Fibroblast of skin of left quadriceps (primary cell): ENCODE measurements at places on chromosomes 1 and 21.
A peak's percentile ranks its signal among the peaks of the same experiment; 100 is the strongest.

GRCh38 chr1:197614916-197615692 is 160.2 kb downstream of the DENND1B start:
- peak; percentile 12 for DNase-seq

GRCh38 chr1:28887835-28888682 is 26.3 kb upstream of the EPB41 start:
- DNase-seq: no peak

DNA sequence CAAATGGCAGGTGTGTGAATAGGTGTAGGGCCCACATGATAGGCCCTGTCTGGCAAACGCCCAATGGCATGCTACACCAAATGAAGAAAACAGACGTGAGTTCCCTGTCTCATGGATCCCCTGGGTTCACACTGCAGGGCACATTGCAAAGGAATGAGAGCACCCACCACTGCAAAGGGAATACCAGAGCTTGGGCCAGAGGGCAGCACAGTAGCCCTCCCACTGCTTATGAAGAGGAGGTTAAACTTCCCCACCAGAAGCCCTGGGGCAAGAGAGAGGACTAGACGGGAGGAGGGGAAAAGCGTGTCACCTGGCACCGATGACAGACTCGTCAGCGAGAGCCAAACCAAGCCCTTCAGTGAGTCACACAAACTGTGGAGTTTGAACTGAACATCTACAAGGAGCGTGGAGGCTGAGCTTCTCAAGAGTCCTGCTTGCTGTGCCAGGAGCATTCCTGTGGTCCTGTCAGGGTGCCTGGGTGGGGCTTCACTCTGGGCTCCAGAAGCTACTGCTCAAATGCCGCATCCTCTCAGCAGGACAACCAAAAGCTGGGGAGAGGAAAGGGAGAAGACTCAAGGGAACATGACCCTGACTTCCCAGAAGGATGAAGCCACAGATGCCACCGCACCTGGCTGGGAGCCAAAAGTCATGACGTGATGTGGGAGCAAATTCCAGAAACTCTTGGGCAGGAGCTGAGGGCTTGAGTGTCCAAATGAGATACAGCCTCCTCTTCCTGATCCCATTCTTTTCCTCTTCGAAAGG is 61.1 kb downstream of the TOMM20 start:
- DNase-seq: peak; percentile 92

- no peak for DNase-seq
These were observed 302.8 kb downstream of the KIF26B start for GRCh38 chr1:245457562-245457961.

- no peak for DNase-seq
These were observed 40.0 kb upstream of the DHCR24 start for GRCh38 chr1:54926970-54927369.

GRCh38 chr1:184069675-184070074 is 18.1 kb downstream of the TSEN15 start:
- DNase-seq: no peak

- no peak for DNase-seq
These were observed 45.4 kb upstream of the IPO9 start for GRCh38 chr1:201783572-201783971.

- peak; percentile 71 for DNase-seq
These were observed at the start of gene SPSB1 for GRCh38 chr1:9292361-9293240. Gene SPSB1 (plus strand): TSS chr1:9292894. CDS start chr1:9355892, 62,998 bp downstream.

DNA sequence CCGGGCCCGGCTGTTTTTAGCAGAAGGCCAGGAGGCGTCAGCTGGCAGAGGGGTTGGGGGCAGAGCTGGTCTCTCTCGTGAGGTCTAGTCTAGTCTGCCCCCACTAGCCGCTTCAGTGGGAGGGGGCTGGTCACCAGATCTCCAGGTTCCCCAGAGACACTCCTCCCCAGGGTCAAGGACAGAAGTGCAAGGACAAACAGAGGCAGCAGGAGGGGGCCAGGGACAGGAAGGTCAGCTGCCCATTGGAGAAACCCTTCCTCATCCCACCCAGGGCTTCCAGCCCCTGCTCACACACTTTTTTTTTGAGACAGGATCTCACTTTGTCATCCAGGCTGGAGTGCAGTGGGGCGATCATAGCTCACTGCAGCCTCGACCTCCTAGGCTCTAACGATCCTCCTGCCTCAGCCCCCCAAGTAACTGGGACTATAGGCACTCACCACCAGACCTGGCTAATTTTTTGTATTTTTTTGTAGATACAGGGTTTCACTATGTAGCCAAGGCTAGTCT is 10.0 kb downstream of the FAM229A start:
- DNase-seq: no peak

DNA sequence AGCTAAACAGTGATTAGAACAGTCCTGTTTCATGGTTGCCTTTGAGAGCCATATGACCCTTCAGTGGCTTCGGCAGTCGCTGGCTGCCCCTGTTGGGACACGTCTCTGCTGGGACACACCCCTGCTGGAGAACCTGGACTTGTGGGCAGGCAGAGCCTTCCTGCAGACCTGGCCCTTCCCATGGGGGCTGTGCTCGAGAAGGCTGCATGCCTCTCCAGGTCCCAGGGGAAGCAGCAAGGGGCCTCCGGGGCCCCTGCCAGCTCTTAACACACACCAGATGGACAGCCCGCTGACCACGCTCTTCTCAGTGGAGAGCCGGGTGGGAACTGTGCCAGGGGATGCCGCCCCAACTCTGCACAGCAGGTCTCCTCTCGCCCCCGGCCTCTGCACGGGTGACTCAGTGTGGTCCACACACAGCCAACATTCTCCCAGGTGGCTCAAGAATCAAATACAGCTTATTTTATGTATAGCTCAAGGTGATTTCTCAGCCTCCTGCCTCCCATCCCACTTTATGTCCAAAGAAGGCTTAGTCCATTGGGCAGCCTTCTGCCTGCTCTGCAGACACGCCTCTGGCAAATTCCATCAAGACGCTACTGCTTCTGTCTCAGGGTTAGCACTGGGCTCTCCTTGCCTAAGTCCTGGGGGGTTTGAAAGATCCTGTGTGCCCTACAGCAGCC is 450.8 kb downstream of the KIF26B start:
- peak; percentile 82 for DNase-seq

DNA sequence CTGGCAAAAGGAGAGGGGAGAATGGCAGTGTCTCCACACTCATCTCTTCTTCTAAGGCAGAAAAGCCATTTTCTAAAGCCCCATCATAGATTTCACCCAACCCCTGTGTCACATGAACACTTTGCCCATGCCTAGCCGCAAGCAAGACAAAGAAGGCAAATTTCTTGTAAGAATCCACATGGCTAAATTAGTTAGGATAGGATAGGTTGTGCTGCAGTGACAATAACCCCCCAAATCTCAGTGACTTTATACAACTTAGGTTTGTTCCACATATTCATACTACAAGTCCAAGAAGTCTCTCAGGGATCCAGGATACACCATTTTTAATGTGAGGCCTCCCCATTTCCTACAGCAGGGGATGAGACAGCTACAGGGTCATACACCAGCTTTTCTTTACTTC is 40.8 kb downstream of the MIS18A start:
- DNase-seq: no peak

DNA sequence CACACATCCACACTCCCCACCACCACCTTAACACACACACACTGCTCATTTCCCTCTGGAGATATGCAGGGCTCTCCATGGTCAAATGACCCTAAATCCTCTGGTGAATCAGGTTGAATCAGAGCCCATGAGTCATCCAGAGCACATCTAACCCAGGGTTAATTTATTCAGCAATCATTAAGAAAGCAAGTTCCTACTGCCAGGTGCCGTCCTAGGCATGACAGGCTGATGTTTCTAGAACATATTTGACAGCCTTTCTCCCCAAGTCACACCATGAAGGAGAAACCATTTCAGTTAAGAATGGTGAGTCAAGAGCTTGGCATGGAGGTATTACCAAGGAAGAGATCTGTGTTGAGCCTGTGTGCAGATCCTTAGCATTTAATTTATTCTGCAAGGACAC is 194.3 kb upstream of the CAMK1G start:
- DNase-seq: peak; percentile 53

DNA sequence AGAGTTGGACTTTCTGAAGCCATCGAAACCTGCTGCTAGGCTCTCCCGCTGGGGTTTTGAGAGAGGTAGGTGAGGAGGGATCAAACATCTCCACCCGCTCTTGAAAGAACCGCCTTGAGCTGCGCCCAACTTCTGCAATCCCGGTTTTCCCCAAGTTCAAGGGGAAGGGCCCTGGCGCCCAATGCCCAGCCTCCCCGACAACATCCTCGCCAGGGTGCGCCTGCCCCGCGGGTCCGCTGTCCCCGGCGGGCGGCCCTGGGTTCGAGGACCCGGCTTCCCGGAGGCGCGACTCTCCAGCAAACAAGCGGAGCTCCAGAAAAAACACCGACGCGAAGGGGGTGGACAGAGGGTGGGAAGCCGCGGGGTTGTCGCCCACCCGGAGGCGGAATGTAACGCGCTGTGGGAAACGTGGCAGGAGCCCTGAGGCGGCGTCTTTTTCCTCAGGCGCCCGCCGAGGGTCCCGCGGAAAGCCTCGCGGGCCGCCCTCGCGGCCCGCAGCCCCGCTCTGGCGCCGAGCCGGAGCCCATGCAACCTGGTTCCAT is 607 bp downstream of the BTG3 start:
- no peak for DNase-seq

- DNase-seq: no peak
These were observed 516.9 kb downstream of the BRINP3 start for GRCh38 chr1:189960769-189961168.

DNA sequence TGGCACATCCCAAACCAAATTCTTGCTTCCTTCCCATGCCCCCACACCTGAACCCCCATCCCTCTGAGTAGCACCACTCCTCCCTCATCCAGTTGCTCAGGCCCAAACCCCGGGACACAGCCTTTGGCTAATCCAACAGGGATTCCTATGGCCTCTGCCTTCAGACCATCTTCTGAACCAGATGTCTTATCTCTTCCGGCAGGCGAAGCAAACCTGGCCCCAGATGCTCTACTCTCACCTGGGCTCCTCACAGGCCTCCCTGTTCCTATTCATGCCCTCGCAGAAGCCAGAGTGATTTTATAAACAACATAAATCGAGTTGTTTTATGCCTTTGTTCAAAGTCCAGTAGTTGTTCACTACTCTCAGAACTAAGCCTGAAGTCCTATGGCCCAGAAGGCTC is 12.5 kb upstream of the KCNA2 start:
- DNase-seq: no peak

- DNase-seq: no peak
These were observed 1659.8 kb downstream of the BRINP3 start for GRCh38 chr1:188817814-188818213.

GRCh38 chr1:91439016-91439415 is 34.4 kb upstream of the HFM1 start:
- no peak for DNase-seq

DNA sequence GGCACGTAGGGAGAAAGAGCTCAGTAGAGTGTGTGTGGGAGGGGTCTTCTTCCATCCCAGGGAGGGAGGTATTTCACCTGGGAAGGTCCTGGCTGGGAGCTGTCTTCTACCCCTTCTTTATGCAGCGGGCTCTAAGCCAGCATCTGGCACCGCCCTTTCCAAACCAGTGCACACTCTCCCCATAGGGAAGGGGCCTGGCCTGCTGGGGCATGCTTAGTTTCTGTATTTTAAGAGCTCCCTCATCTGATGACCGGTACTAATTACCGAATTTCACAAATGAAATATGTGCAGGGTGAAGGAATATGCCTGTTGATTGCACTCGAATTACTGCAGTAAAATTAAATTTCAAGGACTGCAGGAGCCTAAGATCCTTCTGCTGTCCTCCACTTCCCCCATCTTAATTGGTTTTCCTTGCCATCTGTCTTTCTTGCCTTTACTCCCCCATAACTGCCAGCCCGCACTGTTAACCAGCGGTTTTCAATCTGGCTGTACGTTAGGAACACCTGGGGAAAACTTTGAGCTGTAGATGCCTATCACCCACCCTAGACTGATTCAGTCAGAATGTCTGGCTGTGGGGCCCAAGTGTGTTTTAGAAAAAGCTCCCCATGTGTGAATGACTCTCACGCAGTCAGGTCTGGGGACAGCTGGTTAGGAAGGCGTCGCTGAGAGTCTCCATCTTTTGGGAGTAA is 20.1 kb downstream of the GALNT2 start:
- DNase-seq: no peak

DNA sequence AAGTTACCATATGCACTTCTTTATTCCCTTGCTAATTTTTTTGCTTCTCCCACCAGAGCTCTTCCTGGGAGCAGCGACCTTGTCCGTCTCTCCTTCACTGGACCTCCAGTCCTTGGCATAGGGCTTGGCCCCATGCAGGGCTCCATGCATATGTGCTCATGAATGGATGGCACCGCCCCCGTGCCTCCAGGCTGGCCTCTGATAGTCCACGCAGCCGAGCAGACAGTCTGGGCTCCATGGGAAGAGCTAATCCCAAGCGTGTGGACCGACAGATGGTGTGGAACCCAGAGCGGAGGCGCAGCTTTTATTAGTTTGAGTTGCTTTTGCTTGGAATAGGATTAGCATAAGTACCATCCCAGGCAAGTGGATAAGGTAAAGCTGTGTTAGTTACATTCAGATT is 41.8 kb downstream of the CDCP2 start:
- no peak for DNase-seq

DNA sequence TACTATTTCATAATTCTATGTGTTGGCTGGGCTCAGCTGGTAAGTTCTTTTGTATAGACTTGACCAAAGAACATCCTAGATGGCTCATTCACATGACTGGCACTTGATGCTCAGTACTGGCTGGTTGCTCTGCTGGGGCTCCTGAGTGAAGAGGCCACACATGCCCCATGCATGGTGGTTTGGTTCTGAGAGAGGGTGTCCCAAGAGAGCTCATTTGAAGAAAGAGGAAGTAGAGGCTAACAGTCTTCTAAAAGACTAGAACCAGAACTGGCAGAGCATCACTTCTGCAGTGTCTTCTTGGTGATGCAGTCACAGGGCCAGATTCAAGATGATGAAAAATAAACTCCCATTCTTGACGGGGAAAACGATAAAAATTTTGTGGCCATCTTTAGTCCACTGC is 5.2 kb upstream of the BACH1 start:
- no peak for DNase-seq

DNA sequence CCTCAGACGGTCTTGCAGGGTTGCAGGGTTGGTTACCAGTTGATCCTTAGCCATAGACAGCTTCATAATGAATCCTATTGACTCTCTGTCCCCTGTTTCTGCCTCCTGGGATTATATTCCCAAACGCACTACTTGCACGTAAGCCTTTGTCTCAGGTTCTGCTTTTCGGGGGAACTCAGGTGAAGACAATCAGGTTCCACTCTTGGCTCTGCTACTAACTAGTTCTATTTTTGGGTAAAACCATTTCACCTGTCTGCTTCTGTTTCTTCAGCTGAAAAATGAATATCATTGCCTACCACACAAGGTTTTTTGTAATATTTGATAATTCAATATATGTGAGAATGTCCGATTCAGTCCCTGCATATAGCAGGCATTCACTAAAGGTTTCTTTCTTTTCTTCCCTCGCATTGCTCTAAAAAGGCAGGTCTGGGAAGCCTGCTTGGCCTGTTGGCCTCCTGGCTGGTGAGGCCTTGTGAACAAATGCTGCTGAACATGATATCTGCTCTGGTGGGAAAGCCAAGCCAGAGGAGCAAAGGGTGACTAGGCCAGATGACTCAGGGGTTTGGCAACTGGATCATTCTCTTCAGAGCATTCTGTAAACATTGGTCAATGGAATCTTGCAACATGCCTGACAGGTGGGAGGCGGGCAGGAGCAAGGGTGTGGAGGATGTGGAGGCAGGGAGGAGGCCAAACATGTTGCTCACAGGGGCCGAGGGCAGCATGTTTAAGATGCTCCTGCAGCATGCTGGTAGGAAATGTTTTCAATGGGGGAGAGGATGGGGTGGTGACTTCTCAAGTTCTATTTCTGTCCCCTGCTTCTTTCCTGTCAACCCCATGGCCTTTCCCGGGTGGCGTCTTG is 23.8 kb downstream of the IER5 start:
- DNase-seq: peak; percentile 66
